ENCODE measurements at places on chromosomes 2 and 18.

GRCh38 chr2:25517701-25518100 is 155.7 kb downstream of the DTNB start:
- no peak for DNase-seq

GRCh38 chr2:69221512-69221911 is 165.5 kb downstream of the GFPT1 start:
- DNase-seq: no peak

GRCh38 chr18:79951545-79952455 is at the start of gene SLC66A2:
Gene SLC66A2 (minus strand): TSS chr18:79951653. CDS start chr18:79950926, 727 bp downstream.
- DNase-seq: no peak

DNA sequence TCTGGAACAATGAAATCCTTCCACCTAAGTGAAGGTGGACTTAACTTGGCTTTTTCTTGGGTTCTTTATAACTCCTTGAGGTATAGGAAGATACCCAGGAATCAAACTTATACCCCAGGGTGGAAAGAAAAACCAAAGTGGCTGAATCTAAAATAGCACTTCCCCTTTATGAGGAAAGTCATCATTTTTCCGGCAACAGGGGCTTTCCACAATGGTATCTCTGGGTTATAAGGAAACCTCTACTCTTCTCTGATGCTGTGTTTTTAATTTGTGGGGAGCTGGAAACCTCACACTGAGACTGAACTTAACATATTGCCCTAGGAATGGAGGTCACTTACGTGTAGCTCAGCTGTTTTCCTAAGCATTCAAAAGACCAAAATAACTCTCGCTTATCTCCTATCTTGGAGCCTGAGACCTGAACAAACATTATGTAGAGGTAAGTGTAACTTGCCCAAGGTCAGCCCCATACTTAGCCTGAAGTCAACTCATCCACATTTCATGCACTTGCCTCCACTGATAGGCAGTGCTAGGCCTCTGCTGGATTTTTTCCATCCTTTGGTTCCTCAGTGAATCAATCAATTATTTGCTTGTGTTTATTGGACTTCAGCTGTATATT is 117.9 kb downstream of the SETBP1 start:
- DNase-seq: no peak

DNA sequence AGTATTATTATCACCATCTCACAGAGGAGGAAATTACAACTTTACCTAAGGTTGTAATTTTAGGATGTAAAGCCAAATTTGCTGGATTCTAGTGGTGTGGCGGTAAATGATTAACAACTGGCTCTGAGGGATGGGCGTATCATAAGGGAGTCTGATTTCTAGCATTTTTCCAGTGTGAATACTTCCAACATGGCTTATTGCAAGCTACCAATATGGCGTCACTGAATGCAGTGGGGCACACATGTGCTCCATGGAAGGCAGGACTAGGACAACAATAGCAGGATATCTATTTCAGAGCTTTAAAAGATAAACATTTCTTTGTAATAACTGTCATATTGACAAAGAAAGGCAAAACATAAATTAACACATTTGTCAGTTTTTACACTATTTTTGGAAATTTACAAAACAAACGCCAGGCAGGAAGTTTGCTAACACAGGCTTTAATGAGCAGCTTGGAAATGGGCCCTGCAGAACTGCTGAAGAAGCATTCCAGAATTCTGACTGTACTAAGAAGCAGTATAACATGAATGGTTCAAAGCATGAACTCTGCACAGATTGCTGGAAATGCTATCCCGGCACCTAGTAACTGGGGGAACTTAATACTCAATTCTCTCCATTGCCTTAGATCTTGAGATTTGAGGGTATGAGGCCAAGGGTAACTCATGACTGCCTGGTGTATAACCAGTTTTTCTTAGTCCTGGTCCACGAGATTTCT is 439.3 kb upstream of the MAP2 start:
- DNase-seq: no peak

- DNase-seq: no peak
Measured at GRCh38 chr2:204738721-204739120, 193.4 kb downstream of the PARD3B start.

- DNase-seq: no peak
Measured at GRCh38 chr2:221551864-221552263, 20.2 kb downstream of the EPHA4 start.

- no peak for DNase-seq
Measured at GRCh38 chr2:23862716-23863426, 64.1 kb downstream of the ATAD2B start.

GRCh38 chr2:22894761-22895160 is 490.2 kb upstream of the KLHL29 start:
- DNase-seq: no peak

DNA sequence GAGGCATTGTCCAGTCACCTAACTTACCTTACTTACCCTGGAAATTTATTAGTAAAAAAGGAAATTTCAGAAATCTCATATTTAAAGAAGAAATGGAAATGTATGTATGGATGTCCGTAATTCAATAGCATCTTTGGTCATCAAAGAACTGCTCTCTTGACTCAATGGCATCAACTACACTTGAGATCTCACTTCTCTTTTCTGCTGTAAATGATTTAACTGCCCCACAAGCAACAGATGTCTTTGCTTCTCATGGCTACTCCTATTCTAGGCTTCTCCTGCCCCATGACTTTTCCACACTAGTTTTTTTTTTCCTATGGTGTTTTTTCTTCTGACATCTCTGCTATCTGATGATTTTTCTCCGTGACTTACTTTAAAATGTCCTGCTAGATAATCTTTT is 34.0 kb upstream of the ERMN start:
- DNase-seq: no peak

DNA sequence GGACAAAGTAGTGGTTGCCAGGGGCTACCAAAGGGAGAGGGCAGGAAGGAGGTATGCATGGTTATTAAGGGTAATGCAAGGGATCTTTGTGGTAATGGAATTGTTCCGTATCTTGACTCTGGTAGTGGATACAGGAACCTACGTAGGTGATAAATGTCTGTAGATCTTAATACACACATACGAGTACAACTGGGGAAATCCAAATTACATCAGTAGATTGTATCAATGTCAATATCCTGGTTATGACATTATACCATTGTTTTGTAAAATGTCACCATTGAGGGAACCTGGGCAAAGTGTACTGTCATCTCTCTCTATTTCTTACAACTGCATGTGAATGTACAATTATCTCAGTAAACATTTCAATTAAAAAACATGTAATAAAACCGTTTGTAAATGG is 56.2 kb downstream of the ALPK2 start:
- DNase-seq: no peak

DNA sequence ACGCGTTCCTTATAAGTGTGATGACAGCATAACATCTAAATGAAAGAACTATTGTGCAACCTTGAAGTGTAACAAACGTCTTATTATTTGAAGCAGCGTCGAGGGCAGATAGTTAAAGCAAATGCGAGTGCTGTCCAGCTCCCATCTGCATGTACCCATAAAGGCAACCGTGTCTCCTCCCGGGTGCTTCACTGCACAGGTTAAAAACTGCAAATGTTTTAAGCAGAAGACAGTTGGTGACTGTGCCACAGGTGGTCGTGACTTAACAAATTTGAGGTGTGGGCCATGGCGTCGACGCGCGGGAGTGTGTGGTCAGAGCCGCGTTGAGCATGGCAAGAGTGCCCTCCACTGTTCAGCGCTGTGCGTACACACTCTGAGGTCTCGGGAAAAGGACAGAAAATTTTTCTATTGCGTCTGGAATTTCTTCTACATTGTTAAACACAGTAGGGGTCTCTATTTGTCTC is 6.4 kb downstream of the SALL3 start:
- DNase-seq: no peak

DNA sequence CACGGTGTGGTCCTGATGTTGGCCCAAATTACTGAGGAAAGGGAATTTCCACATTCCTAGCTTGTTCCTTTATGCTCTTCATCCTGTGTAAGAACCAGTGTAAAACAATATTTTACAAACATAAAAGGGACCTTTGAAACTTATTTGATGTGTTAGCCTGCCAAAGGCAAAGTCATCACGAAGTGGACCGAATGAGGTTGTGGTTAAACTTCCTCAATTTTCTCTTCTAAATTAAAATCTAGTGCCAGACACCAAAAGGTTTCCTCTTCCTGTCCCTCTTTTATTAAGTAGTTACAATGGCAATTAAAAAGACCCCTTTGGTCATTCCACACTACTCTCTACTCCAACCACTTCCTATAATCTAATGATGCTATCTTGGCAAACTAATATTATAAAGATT is 279.8 kb downstream of the AFF3 start:
- no peak for DNase-seq

DNA sequence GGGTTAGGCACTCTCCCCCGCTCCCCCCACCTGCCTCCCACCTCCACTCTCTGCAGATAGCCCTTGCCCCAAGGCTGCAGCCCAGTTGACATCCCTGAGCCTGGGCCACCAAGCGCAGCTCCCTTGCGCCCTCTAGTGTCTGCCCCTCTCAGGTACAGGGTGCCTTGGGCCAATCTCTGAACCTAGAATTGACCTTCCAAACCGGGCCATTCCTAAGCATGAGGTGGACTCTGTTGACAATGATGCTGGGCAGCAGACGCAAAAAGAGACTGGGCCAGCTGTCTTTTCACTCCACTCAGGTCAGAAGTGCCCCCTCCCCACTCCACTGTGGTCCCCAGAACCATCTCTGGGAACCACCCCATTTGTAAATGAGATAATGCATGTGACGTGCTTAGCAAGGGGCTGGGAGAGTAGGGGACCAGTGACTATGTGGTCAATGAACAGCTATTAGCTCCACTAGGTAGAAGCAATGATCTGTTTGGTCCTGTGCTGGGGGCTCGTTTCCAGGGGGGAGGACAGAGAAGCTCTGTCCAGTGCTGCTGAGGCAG is 43.3 kb upstream of the PLB1 start:
- no peak for DNase-seq

- no peak for DNase-seq
Measured at GRCh38 chr2:231929961-231930592, 3.9 kb upstream of the NPPC start.

- DNase-seq: no peak
Measured at GRCh38 chr2:224086226-224086914, 47.3 kb upstream of the SERPINE2 start.

DNA sequence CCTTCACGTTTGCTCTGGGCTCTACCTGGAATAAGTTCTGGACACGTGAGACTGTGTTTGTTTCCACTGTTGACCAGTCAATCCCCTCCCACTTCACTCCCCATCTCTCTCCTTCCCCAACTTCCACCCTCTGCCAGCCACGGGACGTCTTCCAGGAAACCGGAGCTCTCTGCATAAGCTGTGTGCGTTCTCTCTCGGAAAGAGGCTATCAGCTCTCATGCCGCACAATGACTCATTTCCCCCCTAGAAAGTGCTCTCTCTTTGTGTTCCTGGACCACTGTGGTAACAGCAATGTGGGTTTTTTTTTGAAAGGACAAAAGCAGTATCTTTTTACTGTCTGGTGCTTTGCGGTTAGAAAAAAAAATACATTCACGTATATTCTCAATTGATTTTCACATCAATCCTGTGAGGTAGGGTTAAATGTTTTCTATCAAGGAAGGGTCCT is 10.2 kb downstream of the PROKR1 start:
- no peak for DNase-seq

- no peak for DNase-seq
Measured at GRCh38 chr2:120860579-120860922, 124.9 kb downstream of the GLI2 start.

GRCh38 chr2:155651851-155652250 is 680.7 kb downstream of the NR4A2 start:
- DNase-seq: no peak

- DNase-seq: no peak
Measured at GRCh38 chr2:218642121-218642656, 17.2 kb downstream of the ZNF142 start.
